Left ventricle myocardium superior (tissue), 1 donor: ENCODE measurements at places on chromosomes 6 and 20.

GRCh38 chr20:54126806-54127655 is 46.8 kb downstream of the CYP24A1 start:
- no peak for DNase-seq

DNA sequence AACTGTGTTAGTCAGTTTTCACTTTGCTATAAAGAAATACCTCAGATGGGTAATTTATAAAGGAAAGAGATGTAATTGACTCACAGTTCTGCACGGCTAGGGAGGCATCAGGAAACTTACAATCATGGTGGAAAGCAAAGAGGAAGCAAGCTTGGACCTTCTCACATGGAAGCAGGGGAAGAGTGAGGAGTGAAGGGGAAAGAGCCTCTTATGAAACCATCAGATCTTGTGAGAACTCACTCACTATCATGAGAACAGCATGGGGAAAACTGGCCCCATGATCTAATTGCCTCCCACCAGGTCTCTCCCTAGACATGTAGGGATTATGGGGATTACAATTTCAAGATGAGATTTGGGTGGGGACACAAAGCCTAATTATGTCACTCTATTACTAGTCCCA is 41.3 kb upstream of the PLAGL1 start:
- no peak for DNase-seq

- DNase-seq, result no peak
These were observed 304.9 kb upstream of the PRDM1 start for GRCh38 chr6:105781248-105781647.

GRCh38 chr6:5078121-5078669 is 6.9 kb upstream of the PPP1R3G start:
- DNase-seq, result no peak

DNA sequence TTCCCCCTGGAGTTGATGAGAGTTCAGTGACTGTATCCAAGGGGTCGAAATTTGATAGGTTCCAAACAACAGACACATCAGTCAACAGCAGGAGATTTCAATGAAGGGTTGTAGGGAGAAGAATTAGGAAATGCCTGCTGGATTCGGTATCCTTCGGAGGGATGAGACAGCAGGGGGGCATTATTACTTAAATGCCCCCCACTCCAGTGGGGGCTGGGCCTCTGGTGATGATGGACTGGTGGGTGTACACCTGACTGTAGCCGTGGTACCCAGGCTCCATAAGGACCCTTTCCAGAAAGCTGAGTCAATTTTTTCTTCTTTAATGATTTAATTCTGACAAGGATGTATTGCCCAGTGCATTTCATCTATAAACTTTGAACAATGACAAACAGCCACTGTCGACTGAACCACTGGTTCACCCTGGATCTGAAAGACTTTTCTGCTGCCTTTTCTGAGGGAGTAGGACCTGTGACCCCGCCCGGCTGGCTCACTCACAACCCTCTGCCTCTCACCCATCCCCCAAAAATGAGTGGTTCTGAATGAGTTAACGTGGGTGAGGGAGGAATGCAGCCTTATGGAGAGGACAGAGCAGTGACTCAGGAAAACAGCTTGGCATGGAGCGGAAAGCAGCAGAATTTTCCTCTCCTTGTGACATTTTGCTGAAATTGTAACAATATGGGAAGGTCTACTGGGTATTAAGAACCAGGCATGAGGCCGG is 41.0 kb downstream of the ZMYND8 start:
- DNase-seq, result peak; percentile 28

- DNase-seq, result no peak
These were observed 108.0 kb downstream of the BCAS1 start for GRCh38 chr20:53962388-53962787.

GRCh38 chr20:39356908-39357307 is 394.8 kb downstream of the DHX35 start:
- no peak for DNase-seq

DNA sequence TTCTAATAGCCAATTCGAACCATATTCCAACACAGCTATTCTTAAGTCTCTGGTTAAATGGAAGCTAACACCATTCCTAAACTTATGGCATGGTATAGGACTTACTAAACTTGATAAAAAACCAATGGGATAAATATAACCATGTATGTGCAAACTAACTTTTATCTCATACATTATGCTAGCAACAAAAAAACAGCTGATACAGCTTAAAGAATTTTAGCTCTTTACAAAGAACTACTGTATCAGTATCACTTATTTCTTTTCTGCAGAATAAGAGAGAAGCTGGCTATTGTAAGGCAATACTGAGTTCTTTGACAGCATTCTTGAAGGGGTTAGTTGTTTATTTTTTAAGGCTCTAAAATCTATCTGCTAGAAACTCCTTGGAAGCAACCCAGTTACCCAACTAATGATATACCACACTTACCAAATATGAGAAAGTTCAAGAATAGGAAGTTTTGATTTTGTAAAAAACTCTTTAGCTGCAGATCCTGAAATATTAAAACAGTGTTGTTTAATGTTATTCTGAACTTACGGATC is 44.9 kb downstream of the REPS1 start:
- DNase-seq, result no peak

- DNase-seq, result no peak
These were observed 81.7 kb downstream of the YTHDF1 start for GRCh38 chr20:63134201-63134612.

DNA sequence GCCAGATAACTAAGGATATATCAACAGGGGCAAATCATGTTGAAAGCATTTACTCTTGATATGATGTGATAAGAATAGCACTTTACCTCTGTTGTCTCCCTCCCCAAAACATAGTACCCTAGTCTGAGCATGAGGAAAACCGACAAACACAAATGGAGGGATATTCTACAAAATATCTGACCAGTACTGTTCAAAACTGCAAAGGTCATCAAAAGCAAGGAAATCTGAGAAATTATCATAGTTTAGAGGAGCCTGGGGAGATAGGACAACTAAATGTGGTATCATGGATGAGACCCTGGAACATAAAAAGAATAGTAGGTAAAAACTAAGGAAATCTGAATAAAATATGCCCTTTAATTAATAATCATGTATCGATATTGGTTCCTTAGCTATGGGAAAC is 483.3 kb upstream of the RNF217 start:
- no peak for DNase-seq

DNA sequence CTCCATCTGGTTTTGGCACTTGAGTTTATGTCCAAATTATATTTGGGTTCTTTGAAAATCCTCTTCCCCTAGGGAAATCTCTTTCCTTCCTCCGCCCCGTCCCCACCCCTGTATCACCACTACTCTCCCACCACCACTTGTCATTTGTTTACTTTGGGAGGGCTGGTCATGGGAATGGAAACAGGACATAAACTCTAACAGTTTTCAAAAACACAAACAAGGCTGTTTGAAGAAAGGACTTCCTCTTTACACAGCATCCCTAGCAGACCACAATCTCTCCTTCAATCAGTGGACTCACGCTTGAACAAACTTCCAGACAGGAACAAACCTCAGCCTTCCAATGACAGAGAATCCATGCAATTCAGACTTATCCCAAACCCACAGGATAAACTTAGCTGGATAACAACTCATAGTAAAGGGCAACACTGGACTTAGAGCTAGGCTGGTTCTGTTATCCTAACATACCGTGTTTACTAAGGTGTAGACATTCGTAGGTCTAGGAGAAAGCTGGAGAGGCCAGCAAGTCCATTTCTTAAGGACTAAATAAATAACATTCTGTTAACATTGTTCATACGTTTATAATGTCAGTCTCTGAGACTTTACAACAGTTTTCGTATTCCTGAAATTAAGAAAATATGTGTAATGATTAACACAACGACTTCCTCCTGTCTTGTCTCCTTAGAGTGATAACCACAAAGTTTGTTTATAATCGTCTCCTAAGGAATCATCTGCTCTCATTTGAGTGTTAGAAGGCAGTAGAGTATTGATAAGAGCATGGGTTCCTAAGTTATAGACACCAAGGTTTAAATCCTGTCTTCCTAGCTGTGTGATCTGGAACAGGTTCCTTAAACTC is 44.1 kb upstream of the CTAGE9 start:
- no peak for DNase-seq

DNA sequence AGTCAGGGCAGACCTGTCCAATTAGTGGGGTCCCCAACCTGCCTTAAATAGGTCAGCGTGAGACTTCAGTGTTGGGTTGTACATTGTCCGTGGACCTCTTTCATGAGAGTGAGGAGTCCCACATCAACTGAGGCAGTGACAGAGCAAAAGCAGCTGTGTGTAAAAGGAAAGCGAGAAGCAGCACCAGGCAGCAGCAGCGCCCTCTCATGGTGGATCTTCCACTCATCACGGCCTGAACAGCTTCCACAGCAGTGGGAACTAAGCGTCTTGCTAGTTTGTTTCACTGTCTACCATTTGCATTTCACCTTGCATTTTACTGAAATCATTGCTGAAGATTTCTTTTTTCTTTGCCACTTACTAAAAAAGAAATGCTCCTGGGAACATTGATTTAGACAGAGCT is 333.8 kb downstream of the PKHD1 start:
- DNase-seq, result peak; percentile 59

GRCh38 chr20:55415567-55416142 is 589.7 kb downstream of the CBLN4 start:
- no peak for DNase-seq

- DNase-seq, result no peak
These were observed 22.2 kb downstream of the FAM110A start for GRCh38 chr20:855466-856360.

DNA sequence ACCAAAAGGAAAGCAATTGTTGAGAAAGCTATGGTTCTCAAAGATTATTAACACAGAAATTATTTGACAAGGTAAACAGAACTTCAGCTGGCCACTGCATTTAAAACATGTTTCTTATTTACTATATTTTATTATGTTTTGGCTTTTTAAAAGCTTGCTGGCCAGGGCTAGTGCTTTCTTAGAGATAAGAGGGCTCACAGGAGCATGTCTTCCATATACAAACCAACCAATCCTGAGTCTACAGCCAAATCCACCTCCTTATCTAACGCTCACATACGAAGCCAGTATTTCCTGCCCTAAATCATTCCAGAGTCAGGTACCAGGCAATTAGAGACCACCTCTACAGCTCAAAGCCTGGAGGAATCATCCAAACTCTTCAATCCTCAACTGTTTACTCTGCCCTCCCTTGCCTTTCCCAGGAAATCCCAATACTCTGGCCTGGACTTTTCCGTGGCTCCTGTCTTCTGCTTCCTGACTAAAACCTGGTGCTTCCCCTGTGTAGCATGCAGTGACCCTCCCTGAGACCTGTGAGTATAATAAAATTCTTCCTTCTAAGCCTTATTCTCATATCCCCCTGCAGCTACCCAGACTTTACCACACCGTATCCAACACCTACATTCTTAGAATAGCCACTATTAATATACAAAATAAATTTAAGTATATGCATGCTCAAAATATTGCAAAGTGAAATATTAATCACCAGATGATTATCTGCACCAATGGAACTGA is 33.2 kb downstream of the RANBP9 start:
- no peak for DNase-seq

GRCh38 chr6:19204445-19204844 is 632.7 kb upstream of the ID4 start:
- no peak for DNase-seq

- DNase-seq, result peak; percentile 78
These were observed 303 bp downstream of the ILRUN start for GRCh38 chr6:34696189-34696738.

- no peak for DNase-seq
These were observed 54.6 kb downstream of the MAN1A1 start for GRCh38 chr6:119294984-119295383.
